PC-9 (cell line): ENCODE measurements at places on chromosomes 2 and 18. TPM values are rescaled to one million over a fixed set of nuclear protein-coding genes. Genes with fewer than 3 reads are reported as not detected.

CRYBA2 gene
- total RNA-seq: not detected in 2 replicates

HOXD13 gene
- not detected in 2 replicates for total RNA-seq

LYG2 gene
- not detected in 2 replicates for total RNA-seq

- DNase-seq: peak; percentile 15
These were observed 61.5 kb upstream of the FAM98A start for GRCh38 chr2:33660416-33661123.

DNA sequence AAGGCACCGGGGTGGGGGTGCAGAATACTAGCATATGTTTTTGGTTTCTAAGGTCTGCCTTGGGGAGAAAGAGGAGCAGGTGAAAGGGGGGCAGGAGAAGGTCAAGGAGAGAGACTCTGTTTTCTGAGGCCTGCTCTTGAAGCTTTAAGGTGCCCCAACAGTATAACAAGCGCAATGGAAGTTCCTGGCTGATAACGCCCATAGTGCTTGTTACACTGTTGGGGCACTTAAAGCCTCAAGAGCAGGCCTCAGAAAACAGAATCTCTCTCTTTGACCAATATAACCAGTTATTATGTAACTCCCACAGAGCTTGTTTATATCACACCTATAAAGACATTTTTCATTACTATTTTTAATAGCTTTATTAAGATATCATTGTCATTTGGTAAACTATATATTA is 16.5 kb downstream of the OXER1 start:
- no peak for DNase-seq

DNA sequence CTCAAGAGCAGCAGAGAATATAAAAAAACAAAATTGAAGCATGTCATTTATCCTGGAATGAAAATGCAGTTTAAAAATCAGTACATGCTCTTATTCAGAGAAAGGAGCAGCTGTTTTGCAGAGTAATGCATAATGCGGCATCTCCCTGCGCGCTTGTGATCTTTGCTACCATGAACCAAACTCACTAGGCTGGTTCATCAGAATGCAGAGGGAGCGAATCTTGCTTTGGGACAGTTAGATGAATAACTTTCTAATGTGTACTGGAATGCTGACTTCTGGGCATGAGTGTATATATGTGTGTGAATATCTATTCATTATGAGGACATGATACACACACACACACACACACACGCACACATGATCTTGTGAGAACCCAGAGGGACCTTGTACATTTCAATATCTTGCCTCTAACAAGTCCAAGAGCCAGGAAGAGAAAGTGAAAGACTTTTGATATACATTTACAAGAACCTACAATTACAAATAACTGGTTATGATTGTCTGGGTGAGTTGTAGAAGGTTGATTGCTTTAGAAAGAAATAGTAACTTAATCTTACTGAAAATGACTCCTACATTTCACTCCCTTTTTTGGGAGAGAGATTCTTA is 54.1 kb upstream of the THOC1 start:
- no peak for DNase-seq

GRCh38 chr2:77566582-77566981 is 44.4 kb upstream of the LRRTM4 start:
- DNase-seq: peak; percentile 68

DNA sequence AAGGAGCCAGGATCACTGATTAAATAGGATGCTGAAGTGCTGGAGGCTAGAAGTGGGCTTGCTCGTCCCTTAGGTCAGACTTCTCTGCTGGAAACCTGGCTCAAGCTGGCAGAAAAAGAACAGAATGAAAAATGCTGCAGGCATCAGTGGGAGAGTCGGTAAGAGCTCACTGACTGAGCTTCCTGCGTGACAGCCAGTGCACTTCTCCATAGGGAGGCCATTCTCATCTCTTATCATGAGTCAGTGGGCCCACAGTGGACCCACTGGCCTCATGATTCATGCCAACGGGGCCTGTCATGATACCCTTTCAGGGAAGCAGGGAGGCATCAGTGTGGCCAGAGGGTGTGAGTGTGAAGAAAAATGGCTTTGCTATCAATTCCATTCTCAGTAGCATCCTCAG is 498.2 kb downstream of the PTPRM start:
- no peak for DNase-seq
